ENCODE measurements at places on chromosomes 7 and 10.

- DNase-seq, result no peak
These were observed 32.1 kb downstream of the LRRC27 start for GRCh38 chr10:132363921-132364593.

- no peak for DNase-seq
These were observed 219.2 kb downstream of the C7orf25 start for GRCh38 chr7:42692621-42693020.

- no peak for DNase-seq
These were observed 88.1 kb downstream of the VOPP1 start for GRCh38 chr7:55484241-55484640.

GRCh38 chr10:123559823-123560092, 106.4 kb upstream of the GPR26 start:
- no peak for DNase-seq

GRCh38 chr10:66990143-66990830, 64.5 kb downstream of the LRRTM3 start:
- DNase-seq, result no peak

GRCh38 chr7:123867225-123867624, 22.3 kb downstream of the HYAL4 start:
- DNase-seq, result no peak

DNA sequence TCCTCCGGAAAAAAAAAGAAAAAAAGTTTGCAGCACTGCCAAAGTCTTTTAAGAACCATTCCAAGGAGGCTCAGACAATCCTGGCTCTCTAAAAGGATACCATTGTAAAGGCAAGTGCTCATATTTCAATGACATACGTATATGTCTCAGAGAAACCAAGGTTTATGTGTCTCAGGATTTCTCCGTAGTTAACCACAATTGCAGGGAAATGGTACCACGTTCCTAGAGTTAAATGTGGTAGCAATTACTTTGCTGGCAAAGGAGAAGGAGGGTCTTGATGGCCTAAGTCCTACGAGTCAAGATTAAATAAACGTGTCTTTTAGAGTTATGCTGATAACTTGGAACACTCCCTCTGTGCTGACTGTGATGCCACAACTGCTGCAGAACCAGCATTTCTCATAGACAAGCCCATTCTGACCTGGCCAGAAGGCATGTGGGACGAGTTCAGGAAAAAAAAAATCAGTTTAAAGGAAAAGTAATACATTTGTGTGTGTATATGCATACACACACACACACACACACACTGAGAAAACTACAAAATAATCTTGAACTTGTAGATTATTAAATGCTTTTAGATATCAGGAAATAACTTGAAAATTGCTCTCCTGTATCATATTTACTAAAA, 245.9 kb downstream of the FGFR2 start:
- no peak for DNase-seq

- DNase-seq, result no peak
These were observed 13.5 kb upstream of the TSPAN13 start for GRCh38 chr7:16739863-16740622.

DNA sequence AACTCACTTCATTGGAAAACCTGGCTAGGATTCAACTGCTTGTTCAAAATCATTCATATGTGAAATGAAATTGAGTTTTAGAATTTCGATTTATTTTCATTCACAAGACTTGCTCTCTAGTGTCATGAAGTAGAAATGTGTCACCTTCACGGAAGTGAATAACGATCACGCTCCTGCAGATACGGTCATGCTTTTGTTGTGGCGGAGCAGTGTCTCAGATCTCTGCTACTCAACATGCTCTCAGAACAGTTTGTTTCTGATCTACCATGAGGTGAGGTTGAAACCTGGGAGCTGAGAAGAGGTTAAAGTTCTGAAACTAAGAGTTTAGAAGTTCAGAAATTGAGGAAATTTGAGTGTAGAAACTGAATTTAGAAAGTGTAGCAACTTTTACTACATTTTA, 13.8 kb upstream of the PITRM1 start:
- DNase-seq, result no peak

DNA sequence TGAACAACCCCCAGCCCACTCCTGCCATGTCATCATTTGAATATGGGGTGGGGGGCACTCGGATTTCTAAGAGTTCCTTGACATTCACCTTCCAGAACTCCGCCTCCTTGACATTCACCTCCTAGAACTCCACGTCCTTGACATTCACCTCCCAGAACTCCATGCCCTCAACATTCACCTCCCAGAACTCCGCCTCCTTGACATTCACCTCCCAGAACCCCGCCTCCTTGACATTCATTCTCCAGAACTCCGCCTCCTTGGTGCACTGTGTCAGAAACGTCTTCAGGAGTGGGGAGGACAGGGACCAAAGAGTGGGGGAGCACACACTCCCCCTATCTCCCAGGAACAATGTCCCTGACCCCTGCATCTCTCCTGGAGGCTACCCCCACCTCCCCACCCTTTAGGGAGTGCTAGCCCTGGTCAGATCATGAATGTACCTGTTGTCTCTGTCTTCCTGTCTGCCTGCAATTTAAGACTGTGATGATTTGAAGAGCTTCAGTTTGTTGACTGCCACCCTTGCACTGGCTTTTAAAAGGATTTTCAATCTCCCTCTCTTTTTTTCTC, 110.1 kb downstream of the NPTX2 start:
- no peak for DNase-seq

GRCh38 chr10:88987243-88987725, 3.3 kb upstream of the FAS start:
- DNase-seq, result no peak

- DNase-seq, result no peak
These were observed 26.7 kb downstream of the CCSER2 start for GRCh38 chr10:84355106-84355505.

DNA sequence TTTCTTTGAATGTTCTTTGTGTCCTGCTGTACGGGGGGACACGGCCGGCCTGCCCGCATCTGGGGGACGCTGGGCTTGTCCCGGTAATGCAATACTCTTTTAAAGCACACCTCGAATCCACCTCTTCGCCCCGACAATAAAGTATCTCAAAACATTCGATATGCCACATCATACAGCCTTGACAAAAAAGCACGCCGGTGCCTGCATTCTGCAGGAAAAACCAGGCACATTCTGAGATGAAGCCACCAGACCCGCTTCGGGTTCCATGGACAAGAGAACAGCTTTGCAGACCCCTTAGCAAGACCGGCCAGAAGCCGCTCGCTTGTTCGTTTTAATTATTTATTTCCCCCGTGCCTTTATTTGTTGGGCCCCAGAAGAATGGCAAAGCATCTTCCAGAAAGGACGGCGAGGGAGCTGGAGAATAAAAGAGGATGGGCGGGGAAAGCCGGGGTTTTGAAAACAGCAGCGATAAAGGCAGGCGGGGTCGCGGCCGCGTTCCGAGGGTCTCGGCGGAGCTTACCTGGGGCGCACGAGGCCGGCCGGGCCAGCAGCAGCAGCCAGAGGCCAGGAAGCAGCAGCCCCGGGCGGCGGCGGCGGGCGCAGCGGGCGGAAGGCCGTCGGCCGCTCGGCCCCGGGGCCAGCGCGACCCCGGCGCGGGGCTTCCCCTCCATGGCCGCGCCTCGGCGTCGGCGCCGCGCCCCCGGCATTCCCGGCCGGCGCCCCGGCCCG, 462 bp downstream of the KIAA1549 start:
- DNase-seq, result no peak

- DNase-seq, result no peak
These were observed 122.6 kb downstream of the MICU1 start for GRCh38 chr10:72503241-72503640.

- DNase-seq, result no peak
These were observed 64.5 kb downstream of the VWA2 start for GRCh38 chr10:114303556-114303955.

GRCh38 chr10:28545967-28546644, 13.2 kb downstream of the WAC start:
- DNase-seq, result no peak

DNA sequence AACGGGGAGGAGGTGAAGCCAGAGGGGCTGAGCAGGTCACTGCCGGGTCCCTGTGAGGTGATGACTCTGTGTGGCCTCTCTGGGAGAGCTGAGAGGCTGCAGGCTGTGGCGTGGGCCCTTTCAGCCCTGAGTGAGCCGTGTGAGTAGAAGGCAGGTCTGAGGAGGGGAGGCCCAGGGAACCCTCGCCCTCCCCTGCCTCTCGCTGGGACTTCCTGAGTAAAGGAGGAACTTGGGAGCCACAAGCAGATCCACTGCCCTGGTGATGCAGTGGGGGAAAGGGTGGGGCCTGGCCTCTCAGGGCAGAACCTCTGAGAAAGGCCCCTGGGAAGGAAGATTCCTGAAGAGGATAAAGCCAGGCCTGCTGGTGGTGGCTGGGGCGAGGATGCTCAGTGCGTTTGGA, 22.8 kb downstream of the EEPD1 start:
- no peak for DNase-seq

- DNase-seq, result no peak
These were observed 145.4 kb downstream of the KIF20B start for GRCh38 chr10:89846786-89847185.

- DNase-seq, result no peak
These were observed 3.2 kb upstream of the DGKB start for GRCh38 chr7:14905764-14906163.

DNA sequence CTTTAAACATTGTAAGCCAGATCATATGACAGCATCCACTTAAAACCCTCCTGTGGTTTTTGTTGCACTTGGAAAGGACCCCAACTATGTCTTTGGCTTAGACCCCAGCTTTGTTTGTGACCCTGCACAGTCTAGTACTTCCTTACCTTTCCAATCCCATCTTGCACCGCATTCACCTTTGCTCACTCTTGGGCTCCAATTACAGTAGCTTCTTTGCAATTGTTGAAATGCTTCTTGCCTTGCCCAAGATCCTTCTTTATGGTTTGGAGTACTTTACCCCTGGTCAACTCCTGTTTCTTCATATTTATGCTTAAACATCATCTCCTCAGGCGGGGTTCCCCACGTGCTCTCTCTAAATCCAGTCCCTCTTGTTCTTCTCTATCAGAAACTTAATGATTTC, 162.6 kb downstream of the PTEN start:
- no peak for DNase-seq

DNA sequence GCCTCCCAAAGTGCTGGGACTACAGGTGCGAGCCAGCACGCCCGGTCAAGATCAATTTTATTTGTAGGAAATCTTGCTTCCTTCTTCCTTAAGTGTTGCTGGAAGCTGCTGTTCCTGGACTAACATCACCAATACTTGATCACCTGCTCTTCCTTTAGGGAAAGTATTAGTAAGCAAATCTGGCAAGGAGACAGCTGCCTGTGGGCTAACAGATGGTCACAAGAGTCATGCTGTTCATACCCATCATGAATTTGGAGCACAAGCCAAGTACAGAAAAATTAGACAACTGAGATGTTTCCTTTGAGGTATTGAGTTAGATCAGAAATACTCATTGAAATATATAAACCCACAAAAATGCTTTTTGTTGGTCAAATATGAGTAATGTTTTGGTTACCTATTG, 27.9 kb downstream of the BAIAP2L1 start:
- no peak for DNase-seq

DNA sequence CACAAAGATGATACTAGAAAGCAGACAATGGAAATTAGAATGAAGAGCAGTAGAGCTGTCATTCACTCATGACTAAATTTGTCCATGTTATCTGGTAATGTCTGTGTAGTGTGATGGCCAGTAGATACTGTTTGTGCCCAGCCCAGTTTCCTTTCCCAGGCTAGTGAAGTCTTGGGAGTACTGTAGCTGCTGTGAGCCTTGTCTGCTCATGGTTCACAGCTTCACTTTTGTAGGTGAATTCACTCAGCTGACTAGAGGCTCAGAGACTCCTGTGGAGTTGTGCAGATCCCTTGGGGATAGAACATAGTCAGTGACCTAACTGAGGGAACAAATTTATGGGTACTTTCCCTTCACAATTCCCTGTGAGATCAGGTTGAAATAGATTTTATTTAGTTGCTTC, 572.5 kb downstream of the ARL4A start:
- no peak for DNase-seq

DNA sequence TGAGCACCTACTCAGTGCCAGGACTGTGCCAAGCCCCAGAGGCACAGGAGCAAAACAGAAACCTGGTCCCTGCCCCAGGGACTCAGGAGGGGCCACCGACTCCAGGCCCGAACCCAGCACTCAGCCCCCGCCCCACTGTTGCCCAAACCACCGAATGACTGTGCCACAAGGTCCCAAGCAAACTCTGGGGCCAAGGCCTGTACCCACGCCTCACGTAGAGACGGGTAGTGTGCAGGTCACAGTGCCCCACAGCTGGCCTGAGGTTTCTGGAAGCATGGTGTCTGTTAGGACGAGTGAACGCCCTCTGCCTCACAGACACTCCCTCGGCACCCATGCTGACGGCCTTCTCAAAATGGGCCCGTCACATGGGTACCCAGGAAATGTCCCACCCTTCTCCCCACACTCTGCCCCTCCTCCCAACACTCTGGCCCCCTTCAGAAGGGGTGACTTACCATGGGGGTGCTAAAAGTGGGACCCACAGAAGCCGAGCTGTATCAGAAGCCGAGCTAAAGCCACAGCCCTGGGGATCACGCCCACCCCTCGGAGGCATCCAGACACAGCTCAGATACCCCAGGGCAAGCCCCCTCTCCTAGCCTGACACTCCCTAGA, 44.2 kb downstream of the CTBP2 start:
- no peak for DNase-seq

- no peak for DNase-seq
These were observed 212.8 kb downstream of the NSUN6 start for GRCh38 chr10:18438361-18439126.

DNA sequence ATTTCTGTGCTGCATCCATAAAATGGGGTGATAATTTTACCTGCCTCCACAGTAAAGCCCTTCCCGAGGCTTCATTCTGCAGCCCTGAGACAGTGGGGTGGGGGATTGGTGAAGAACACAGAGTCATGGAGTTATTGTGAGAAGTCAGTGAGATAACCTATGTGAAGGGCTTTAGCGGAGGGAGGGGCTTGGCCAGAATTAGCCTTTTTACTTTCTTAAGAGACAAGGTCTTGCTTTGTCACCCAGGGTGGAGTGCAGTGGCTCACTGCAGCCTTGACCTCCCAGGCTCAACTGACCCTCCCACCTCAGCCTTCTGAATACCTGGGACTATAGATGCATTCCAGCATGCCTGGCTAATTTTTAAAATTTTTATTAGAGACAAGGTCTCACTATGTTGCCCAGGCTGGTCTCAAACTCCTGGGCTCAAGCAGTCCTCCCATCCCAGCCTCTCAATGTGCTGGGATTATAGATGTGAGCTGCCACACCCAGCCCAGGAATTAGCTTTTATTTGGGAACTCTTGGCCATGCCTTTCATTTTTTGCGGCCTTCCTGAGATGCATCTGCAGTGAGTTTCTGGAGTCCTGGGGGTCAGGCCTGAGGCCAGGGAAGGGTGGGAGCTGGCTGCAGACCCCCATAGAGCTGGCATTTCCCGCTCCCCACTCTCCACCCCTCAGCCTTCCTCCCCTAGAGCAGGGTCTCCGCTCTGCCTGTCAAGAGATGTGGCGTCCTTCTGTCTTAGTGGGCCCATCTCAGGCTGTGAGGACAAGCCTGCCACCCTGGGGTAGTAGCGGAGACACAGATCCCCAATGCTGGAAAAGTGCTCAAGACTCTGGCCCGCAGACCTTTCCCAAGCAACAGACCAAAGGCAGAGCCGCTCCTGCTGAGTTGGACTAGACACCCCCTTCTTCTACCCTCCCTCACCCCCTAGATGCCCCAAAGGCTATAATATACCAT, 77.0 kb downstream of the ZMIZ1 start:
- no peak for DNase-seq

GRCh38 chr7:143884969-143885559, 16.9 kb downstream of the TCAF1 start:
- no peak for DNase-seq

Data from NCI-H2081 treated with DMSO at 0.1 percent for 48 hours (cell line).